ENCODE measurements at places on chromosomes 12 and 14. TPM values are rescaled to one million over a fixed set of nuclear protein-coding genes. Genes with fewer than 3 reads are reported as not detected.

C12orf76 gene
- total RNA-seq: 36.6 TPM

LRP1-AS gene
- not detected for total RNA-seq

NPFF gene
- not detected for total RNA-seq

CFAP54 gene
- not detected for total RNA-seq

SLC17A8 gene
- total RNA-seq: not detected

KERA gene
- total RNA-seq: not detected

CIT gene
- total RNA-seq: 117 TPM

CRACR2A gene
- total RNA-seq: 31.1 TPM

DAO gene
- not detected for total RNA-seq

KRT74 gene
- not detected for total RNA-seq

KRT2 gene
- total RNA-seq: not detected
